ENCODE measurements at places on chromosomes 7 and 10.

DNA sequence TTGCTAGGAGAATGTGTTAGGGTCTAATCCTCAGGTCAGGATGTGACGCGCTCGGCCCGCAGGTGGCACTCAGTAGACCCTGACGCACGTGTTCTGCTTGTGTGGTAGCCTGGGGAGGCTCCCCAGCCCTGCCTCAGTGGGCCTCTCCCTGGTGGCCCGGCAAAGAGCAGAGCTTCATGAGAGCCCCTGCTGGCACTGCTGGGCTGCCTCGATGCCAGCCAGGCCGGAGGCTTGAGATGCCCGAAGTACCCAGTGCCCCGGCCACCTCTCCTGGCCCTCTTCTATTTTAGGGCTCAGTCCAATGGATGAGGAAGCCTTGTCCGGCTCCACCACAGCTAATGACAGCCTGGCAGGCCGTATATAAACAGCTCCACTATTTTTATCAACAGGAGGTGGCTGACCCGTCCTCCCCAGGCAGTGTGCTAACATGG lies 42.0 kb downstream of the PRF1 start:
- DNase-seq = no peak

GRCh38 chr10:62394556-62395018 lies 20.4 kb downstream of the ZNF365 start:
- DNase-seq = no peak

- no peak for DNase-seq
These were observed 13.1 kb downstream of the SDHAF3 start for GRCh38 chr7:97130417-97131139.

DNA sequence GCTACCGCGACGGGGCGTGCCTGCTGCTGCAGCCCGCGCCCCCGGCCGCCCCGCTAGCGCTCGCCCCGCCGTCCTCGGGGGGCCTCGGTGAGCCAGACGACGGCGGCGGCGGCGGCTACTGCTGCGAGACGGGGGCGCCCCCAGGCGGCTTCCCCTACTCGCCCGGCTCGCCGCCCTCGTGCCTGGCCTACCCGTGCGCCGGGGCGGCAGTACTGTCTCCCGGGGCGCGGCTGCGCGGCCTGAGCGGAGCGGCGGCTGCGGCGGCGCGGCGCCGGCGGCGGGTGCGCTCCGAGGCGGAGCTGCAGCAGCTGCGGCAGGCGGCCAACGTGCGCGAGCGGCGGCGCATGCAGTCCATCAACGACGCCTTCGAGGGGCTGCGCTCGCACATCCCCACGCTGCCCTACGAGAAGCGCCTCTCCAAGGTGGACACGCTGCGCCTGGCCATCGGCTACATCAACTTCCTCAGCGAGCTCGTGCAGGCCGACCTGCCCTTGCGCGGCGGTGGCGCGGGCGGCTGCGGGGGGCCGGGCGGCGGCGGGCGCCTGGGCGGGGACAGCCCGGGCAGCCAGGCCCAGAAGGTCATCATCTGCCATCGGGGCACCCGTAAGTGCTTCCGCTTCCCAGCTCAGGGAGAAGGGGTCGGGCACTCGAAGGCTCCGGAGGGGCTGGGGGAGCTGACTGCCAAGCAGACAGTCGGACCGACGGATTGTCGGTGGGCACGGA lies 761 bp downstream of the PTF1A start:
- DNase-seq = no peak

- DNase-seq = no peak
These were observed 38.5 kb downstream of the MLLT10 start for GRCh38 chr10:21572578-21572977.

DNA sequence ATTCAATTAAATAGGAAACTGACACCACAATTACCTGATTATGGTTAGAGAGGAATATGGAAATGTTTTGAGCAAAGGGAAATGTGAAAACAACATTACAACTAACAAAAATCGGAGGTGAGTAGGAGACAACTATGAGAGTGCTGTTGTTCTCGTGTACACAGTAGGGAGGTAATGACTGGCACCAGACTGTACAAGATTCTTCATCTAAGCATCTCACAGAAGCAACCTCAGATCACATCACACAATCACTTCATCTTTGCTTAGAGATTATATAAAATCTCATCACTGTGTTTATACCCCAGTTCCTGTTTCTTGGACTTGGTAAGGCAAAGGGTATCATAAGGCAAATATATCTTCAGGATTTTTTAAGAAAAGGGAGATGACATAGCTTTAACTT lies 14.9 kb downstream of the ABLIM1 start:
- no peak for DNase-seq

GRCh38 chr10:33160151-33160550 lies 174.3 kb downstream of the NRP1 start:
- no peak for DNase-seq

GRCh38 chr7:20700453-20701227 lies 85.2 kb downstream of the ABCB5 start:
- no peak for DNase-seq

DNA sequence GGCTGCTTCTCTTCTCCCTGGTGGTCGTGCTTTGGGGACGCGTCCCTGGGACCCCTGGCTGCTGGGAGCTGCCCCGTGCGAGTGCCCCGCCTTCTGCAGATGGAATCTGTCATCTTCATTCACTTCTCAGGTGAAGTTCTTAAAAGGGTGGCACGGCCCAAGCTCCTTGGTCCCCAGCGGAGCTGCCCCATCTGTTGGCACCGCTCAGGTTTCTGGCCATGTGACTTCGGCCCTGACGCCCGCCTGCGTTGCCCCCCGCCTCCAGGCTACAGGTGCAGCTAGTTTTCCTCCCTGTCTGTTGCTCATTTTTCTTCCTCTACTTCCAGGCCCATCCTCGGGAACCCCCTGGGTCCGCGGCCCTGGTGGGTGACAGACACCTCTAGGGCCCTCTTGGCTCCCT lies 6.8 kb upstream of the NKX6-2 start:
- DNase-seq = no peak

Data from HuH-7.5 (cell line).